ENCODE measurements at places on chromosomes 6 and 20.

DNA sequence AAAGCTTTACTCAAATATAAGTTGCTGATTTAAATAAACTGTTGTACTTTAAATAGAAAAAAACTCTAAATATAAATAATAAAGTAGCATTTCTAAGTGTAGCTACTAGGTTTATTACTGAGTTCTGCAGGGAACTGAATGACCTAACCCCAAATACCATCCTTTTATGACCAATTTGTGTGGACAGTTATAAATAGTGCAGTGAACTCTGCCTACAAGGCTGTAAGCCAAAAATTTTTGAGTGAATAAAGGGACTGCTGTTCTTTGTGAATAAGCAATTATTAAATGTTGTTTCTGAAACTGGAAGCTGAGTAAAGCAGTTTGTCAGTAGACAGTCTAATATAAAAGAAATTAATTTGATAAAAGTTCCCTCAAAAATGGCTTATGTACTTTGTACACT, 90.8 kb upstream of the ELOVL5 start:
- no peak for DNase-seq

- DNase-seq: no peak
Measured at GRCh38 chr20:4491643-4492042, 230.1 kb upstream of the PRND start.

DNA sequence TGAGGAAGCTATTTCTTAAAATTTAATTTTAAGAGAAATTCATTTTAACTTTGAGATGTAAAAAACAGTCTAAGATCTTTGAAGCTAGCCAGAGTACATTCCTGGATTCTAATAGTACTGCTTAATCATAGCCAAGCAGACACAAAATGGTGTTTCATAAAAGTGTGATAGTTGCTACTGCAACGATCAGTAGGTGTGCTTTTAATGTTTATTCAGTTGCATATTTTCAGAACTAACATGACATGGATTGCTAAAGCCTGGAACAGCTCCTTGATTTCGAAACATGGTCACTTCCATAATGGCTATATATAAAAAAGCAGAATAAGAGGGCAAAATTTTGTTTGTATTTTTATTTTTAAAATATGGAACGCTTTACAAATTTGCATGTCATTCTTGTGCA, 35.5 kb downstream of the SESN1 start:
- DNase-seq: no peak

DNA sequence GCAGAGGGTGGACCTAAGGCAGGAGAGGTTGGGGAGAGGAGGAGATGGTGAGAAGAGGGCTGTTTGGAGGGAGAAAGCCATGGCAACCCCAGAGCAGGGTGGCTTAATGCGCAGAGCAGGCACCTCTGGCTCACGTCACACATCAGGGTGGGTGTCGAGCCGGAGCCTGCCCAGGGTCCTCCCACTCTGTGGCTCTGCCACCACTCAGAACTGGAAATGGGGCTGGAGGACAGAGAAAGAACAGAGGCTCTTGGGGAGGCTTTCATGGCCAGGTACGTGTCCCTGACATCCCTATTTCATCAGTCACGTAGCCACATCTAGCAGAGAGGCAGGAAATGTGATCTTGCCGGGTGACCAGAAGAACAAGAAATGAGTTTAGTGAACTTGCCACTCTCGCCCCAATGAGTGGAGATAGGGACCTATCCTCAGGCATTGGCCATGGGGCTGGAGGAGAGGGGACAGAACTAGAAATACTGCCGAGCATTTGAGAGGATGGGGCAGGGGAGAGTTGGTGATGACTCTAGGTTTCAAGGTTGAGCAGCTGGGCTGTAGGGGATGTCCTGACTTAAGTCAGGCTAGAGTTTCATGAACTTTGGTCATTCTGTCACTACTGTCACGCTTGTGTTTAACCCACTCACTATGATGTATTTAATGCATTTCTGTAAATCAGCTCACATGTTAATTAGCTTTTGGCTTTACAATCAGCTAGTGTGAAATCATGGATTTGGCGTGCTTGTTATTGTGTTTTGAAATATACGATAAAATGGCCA, 52.7 kb downstream of the CDH26 start:
- DNase-seq: no peak

DNA sequence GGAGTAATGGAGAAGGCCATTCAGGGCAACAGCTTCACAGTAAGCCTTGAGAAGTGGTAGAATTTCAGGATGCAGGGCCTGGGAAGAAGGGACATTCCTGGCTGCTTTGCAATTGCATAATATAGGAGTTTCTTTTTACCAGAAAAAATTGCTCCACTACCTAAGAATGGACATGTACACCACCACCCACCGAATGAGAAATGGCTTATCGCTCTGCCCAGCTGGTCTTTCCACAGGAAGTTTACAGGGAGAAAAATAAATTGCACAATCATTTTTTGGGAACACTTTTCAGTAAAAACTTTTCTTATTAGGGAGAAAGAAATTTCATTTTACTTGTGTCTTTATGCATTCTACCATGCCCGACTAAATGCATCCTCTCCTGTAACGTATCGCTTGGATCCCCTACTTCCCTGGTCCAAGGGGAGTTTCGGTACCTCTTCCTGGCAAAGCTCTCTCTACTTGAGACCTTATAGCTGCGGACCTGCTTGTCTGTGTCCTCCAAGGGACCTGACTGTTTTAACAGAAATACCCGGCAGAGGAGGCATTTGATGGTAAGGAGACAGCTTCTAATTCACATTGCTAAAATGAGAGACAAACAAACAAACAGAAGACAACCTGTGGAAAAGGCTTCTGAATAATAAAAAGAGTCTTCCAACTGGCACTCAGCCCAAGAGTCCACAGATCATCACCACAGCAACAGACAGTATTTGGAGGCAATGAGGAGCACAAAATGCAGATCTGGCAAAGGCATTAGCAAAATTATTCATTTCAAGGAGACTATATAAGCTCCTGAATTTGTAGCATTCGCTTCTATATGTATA, 54.2 kb downstream of the MAP3K5 start:
- DNase-seq: no peak

GRCh38 chr20:32580219-32580969, 4.7 kb downstream of the NOL4L start:
- no peak for DNase-seq

- DNase-seq: no peak
Measured at GRCh38 chr20:62411479-62412193, 4.6 kb upstream of the CABLES2 start.

GRCh38 chr6:71481801-71482200, 193.2 kb downstream of the OGFRL1 start:
- DNase-seq: no peak

DNA sequence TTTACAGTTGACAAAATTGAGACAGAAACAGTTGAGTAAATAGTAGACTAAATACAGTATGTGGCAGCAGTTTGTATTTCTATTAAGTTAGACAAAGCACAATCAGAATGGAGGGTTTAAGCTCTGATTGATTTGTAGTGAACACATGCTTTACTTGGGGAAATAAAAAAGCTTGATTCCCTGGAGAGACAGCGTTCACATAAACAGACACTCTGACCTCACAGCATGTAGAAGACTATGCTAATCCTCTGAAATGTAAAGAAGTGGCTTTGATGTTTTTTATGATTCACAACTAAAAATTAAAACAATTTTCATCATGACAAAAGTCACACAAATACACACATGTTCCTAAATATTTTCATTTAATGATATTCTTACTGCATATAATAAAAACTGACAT, 126.9 kb upstream of the FAM83B start:
- no peak for DNase-seq

- DNase-seq: peak; percentile 3
Measured at GRCh38 chr20:4151342-4151741, 136.0 kb upstream of the RNF24 start.

GRCh38 chr6:14454473-14454775, 336.9 kb downstream of the CD83 start:
- no peak for DNase-seq

GRCh38 chr6:17200395-17200794, 80.8 kb upstream of the RBM24 start:
- no peak for DNase-seq

GRCh38 chr6:160931378-160932310, 59.9 kb upstream of the MAP3K4 start:
- DNase-seq: no peak

- DNase-seq: no peak
Measured at GRCh38 chr20:22586645-22587310, 2.4 kb upstream of the FOXA2 start.

DNA sequence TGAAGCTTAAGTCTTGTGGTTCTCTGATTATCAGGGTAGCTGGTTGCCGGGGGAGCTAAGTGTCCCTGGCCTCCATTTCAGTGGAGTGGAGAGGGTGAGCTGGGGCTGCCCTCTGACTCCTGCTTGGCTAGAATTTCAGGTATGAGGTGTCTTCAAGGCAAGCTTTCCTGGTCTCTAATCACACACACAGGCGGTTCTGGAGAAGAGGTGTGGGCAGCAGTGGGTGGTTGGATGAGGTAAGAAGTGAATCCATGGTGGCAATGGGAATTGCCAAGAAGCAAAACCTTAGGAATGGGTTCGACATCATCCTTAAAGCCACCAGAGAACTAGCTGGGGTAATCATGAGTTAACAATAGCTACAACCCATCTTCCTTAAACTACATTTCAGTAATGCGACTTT, 157.6 kb downstream of the CARMIL1 start:
- DNase-seq: no peak

DNA sequence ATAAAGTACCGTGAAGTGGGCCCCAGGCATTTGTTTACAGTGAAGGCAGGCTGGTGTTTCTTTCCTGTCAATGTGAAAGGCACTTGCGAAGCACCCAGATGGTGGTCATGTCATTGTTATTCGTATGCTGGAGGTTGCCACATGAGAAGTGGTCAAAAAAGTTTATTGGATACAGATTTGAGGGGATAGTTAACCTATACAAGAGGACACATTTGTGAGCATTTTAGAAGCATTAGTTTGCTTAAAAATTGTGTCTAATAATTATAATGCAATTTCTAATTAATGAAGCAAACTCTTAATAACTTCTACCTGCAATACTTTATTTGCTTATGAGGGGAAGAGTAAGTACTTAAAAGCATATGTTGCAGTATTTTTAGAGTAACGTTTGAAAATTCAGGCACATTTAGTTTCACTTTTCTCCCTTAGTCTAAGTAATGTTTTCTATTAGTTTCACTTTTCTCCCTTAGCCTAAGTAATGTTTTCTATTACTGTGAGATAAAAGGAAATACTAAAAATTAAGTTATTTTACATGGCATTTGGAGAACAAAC, 120.7 kb upstream of the CLDN20 start:
- DNase-seq: no peak

DNA sequence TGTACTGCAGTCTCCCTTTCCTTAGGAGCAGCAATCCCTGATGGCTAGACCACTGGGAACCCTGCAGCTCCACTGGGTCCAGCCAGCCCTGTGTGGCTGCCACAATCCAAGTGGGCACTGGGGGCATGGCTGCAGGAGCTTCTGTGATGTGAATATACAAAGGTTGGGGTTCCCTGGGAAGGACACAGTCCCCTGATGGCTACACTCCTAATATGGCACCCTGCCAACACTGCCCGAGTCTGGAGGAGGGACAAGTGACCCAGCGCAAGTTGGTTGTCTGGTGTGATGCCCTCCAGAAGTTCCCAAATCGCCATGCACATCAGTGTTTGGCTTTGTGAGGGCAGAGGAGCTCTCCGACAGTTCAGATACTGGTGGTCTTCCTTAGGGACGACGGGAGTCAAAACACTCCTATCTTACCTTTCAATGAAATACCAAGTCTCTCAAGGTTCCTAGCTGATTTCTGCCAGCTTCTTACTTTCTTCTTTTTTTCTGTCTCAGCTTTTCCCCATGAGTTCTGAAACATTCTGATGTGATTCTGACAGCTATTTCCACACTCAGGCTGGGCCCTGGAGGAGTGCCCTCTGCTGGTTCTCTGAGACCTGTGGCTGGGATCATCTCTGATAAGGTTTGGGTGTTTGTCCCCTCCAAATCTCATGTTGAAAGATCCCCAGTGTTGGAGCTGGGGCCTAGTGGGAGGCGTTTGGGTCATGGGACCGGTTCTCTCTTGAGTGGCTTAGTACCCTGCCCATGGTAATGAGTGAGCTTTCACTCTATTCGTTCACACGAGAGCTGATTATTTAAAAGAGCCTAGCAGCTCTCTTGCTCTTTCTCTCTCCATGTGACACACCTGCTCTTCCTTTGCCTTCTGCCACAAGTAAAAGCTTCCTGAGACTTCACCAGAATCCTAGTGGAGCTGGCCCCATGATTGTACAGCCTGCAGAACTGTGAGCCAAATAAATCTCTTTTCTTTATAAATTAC, 15.5 kb upstream of the ZFP57 start:
- DNase-seq: no peak

- DNase-seq: no peak
Measured at GRCh38 chr6:78533426-78533825, 333.9 kb upstream of the IRAK1BP1 start.

DNA sequence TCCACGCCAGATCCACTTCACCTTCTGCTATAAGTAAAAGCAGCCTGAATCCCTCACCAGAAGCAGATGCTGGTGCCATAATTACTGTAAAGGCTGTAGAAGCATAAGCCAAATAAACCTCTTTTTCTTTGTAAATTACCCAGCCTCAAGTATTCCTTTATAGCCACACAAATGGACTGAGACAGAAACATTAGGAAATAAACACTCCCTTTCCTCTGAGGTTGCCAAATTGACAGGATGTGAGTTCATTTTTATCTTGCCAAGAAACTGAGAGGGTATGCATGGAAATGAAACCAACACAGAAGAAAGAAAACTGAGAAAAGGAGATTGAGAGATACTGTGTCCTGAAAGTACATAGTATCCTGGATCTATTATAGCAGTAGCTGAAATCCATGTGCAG, 481.2 kb downstream of the HAO1 start:
- DNase-seq: no peak

DNA sequence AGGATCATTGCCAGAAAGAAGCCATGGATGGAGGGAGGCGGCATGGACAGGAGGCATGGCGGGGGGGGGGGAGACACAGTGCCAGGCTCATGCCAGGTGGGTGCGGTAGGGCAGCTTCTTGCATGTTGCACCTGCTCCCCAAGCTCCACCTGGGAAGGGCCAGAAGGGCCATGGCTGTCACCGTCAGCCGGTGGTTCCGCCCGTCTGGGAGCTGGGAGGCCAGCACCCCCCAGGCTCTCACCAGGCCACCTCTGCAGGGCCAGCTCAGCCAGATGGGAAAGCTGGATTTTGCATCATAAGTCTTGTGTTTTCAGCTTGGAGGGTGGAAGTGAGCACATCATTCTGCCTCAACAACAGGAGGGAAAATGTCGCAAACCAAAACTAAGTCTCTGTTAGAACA, 404.7 kb downstream of the TAF4 start:
- no peak for DNase-seq
